ENCODE measurements at places on chromosomes 3 and 15. TPM values are rescaled to one million over a fixed set of nuclear protein-coding genes. Genes with fewer than 3 reads are reported as not detected.
A peak's percentile ranks its signal among the peaks of the same experiment; 100 is the strongest.

DNA sequence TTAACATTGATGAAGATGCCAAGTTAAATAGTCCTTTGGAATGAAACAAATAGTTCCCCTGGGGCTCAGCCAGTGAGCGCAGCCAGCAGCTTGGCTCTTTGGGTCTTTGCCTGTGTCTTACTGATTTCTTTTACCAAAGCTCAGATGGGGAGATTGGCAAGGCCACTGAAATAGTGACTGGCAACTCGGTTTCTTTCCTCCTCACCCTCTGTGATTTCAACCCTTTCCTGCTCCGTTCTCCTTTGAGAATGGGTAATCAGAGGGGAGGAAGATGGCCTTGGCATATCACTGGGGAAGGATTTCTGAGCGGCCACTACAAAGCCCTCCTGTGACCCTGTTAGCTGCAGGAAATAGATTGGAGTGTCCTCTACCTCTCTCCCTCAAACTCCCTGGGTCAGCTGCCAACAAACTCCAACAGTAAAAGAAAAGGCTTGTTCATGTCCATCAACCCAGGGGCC lies 337.1 kb upstream of the LRRFIP2 start:
- DNase-seq: no peak

The LRRC34 gene
- total RNA-seq: 0.71 TPM

GRCh38 chr3:186124592-186124991 lies 15.7 kb upstream of the ETV5 start:
- DNase-seq: no peak

DNA sequence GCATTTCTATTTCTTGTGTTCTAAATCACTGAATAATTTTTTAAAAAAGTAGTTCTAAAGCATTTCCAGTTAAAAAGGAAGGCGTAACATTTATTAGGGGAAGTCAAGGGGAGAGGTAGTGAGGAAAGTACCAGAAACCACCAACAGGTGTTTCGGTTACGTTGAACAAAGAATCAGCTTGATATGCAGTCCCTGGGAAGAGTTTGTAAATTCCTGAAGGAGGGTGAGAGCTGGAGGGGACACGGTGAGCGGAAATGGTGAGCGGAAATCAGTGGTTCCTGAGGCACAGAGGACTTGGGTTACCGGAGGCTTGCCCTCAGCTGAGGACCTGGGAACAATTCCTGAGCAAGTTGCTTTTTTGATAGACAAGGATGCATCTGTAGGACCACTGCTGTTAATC lies 17.8 kb downstream of the MAP2K1 start:
- no peak for DNase-seq

The GPR149 gene
- total RNA-seq: not detected

DNA sequence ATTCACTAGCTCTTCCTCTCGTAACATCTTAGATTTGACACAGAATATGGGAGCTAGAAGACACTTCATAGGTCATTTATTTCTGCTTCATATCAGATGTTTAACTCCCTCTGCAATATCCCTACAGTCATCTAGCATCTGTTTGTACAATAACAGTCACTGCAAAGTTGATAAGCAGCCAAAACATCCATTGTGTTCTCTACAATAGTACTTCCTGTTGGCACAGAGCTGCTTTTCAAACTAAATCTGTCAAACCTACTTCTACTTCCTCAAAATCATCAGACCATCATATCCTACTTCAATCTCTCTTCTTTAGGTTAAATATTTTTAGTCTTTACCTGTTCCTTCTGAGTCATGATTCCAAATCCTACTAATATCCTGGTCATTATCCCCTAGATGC lies 233.2 kb downstream of the FGF12 start:
- DNase-seq: peak; percentile 10

DNA sequence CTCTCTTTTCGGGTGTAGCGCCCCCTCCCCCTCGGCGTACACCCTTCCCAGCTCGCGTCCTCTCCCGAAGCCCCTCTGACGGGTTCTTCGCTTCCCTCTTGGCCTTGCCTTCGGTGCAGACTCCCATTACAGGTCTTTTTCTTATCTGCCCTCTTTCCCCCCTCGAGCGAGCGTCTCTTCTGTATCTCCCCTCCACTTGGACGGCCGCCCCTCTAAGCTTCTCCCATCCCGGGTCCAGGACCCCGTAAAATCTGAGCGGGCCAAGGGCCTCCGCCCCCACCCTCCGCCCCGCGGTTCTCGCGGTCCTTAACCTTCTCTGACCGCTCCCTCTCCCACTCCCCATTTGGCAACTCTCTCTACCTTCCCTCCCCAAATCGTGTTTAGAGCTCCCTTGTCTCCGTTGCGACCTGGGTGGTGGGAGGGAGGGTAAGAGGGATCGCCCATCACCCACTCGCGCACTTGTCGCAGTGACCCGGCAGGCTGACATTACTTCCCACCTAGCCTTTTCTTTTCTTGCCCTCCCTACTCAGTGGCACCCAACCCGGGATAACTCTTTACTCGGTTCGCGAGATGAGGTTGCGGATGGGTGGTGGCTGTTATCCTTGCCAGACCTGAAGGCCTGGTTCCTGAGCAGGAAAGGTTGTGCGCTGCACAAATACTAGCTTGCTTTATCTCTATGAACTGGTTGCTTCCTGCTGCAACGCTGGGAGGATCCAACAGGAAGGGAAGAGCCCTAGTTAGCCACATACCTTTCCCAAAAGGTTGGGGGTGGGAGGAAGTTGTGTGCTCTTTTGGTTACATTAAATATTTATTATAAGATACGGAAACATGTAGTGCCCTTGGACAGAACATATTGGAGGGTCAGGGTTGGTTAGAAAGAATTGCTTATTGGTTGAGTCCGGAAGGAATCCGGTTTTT lies 922 bp downstream of the RAB11A start:
- DNase-seq: peak; percentile 61

DNA sequence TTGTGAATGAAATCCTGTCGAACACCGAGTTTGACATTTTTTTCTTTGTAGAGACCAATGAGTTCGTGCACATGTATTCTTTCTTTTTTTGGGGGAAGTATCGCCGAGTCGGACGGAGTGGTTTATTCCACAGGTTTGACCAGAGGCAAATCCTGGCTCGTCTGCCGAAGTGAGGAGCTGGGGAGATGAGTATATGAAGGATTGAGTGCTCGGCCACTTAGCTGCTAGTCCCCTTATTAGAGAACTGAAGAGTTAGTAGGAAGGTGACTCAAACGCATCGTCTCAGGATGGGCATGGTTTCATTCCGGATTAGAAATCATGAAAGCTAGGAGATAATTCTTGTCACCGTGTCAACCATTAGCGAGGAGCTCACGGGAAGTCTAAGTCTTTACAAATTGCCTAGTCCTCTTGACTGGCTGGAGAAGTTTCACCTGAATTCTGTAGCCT lies 154.7 kb upstream of the GOLIM4 start:
- DNase-seq: peak; percentile 16

The SCN5A gene
- total RNA-seq: 1.6 TPM

DNA sequence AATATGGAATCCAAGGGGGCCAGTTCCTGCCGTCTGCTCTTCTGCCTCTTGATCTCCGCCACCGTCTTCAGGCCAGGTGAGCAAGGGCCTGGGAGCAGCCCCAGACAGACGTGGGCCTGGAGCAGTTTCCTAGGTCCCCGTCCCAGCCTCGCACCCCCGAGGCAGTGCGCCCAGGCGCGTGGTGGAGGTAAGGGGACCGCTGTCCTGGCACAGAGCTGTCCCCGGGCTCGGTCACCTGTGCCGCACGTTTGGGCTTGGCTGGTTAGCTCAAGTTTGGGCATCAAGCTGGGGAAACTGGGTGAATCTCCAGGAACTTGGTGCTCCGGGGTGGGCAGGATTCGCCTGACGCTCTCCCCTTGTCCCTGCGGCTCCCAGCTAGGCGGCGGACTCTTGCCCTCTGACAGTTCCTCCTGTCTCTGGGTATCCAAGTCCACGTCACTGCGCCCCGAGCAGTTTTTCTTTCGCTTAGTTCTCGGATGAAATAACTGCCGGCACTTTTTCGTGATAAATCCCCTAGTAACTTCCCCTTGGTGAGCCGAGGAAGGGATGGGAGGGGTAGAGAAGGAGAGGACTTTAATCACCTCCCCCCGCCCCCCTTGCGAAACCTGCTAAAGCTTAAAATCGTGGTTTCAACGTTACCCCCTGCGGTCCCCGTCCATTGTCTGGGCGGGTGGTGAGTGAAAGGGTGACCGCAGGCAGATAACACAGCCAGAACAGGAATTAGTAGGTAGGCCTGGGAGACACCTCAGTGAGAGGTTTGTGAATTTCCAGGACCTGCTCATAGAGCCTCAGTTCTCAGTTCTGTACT lies 901 bp downstream of the ALCAM start:
- DNase-seq: peak; percentile 98

The CFAP44 gene
- 1.5 TPM for total RNA-seq

The CDC25A gene
- total RNA-seq: 16.5 TPM

The KCNMB3 gene
- 0.52 TPM for total RNA-seq

- DNase-seq: peak; percentile 90
These were observed 5.5 kb downstream of the PAQR5 start for GRCh38 chr15:69304182-69304545.

GRCh38 chr15:82921939-82922338 lies 30.6 kb downstream of the HOMER2 start:
- no peak for DNase-seq

DNA sequence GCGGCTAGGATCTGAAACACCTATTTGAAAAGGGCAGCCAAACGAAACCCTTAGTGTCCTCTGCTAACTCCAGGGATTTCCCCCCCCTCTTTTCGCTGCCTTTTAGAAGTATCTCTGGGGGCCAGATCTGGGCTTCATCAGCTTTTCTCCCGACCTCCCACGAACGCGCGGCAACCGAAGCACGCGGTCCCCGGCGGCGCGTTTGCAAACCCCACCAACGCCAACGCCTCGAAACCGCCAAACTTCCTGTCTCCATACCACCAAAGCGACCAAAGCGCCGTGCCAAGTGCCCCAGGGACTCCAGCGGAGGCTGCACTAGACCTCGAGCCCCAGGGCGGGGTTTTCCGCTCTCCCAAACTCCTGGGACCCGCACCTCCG lies 155.8 kb upstream of the FRMD4B start:
- DNase-seq: no peak

- no peak for DNase-seq
These were observed 11.6 kb downstream of the ADIPOQ start for GRCh38 chr3:186854146-186854545.

The CILP gene
- total RNA-seq: not detected

The GALNT15 gene
- total RNA-seq: 2.1 TPM

DNA sequence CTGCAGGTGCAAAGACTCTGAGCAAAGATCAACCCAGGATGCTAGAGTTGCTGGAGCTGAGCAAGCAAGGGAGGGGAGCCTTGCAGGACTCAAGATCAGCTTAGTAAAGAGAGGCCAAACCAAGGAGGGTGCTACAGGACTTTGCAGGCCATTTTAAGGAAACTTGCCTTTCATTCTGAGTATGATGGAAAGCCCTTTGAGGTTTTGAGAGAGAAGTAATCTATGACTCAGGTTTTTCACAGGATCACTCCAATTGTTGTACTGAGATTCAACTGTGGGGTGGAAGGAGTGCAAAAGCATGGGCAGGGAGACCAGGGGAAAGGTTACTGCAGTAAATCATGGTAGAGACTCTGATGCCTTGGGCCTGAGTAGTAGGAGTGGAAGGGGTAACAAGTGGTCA lies 260.4 kb upstream of the GPR149 start:
- DNase-seq: no peak

The CPN2 gene
- total RNA-seq: not detected

DNA sequence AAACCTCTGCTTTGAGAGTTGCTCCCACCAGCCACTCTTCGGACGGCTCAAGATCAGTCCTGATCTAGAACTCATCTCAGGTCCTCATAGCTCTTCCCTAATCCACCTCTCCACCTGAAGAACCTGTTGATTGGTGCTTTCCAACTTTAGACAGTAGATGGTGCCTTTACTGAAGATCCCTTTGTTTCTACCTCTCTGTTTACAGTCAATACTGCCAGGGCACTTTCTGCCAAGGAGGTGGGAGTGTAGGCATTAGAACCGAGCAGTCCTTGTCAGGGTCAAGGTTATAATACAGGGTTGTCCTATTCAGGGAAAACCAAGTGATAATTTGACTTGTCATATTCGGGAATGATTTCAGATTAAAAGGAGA lies 1.2 kb downstream of the CGNL1 start:
- peak; percentile 33 for DNase-seq

The ZNF280D gene
- 14.4 TPM for total RNA-seq

DNA sequence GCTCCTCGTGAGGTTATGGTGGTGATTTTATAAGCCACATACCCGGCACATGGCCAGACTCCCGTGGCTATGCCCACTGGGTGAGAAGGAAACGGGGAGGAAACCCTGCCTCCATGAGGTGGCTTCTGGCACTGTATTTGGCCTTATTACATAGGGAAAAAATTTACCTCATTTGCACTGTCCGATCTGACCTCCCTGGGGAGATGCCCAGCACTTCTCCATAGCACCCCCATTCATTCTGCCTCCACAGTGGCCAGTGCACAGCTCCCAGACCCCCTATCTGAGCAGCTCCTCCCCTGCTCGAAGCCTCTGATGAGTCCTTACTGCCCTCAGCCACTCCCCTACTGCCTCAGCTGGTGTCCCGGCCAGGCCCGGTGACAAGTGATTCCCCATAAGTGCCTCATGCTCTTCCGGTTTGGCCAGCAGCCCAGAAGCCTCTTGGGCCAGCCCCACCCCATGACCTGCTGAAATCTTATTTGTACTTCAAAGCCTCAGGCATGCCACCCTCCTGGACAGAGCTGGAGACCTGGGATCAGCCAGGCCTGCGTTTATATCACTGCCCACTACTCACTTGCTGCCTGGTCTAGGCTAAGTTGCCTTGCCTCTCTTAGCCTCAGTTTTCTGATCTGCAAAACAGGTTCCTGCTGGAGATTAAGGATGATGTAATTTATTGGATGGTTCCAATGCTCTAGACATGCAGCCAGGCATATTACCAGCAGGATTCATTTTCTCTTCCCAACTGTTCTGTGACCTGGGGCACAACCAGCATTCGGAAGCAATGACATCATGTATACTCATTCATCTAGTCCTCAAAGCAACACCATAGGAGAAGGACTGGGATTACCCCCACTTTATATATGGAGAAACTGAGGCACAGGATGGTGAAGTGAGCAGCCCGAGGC lies 30.6 kb upstream of the SLC6A6 start:
- peak; percentile 93 for DNase-seq

Data from M059J (cell line).